Lower leg skin (tissue), 4 donors: ENCODE measurements at places on chromosomes 12 and 14.

DNA sequence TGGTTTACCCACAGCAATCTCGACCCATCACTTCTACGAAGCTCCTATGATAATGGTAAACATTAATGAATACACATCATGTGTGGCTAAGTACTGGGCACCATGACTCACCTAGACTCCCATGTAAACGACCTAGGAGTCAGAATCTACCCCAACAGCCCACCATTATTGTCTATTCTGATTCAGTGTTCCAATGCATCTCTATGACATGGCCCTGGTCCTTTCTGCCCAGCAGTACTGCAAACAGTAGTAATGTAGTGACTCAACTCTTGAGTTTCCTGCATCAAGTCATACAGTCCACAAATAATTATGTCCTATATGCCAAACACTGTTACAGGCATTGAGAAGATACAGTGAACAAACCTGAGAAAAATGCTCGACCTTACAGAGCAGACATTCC lies 14.6 kb downstream of the GTF2A1 start:
- no peak for DNase-seq

DNA sequence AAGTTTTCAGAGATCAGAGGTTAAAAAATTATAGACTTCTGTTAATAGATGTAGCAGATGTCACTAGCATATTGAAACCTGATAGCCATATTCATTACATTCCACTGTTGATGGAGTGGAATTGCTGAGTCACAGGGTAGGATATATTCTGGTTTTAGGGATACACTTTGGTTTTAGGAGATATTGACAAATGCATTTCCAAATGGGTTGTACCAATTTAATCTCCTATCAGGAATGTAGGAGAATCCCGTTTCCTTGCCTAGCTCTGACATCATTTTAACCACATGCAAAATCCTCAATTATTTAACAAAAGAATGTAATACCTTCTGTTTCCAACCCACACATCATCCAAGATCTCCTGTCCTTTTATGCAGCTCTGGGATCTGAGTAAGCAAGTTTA lies 30.7 kb upstream of the ESR2 start:
- no peak for DNase-seq

DNA sequence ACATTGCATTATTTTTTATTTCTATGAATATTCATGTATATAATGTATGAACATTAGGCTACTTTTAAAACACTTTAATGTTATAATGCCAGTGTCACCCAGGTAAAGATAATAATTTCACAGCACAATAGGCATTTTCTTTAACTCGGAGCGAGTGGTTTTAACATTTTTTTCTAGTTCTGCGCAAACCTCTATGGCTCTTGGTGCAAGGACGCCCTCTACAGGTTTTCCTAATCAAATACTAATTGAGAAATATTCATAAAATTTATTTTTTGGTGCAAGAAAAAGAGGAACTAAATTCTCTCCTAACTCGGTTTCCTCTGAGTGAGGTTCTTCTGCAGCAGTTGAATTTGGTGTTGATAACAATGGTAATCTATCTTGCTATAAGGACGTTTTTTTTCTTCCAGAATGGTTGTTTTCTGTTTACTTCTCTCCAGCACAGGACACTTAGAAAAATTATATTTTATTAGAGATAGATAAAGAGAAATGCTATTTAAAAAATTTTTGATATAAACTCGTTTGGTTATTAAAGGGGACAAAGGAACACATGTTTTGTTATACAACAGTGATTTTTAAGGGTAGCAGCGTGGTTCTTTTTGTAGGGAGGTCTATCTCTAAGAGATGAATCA lies 2.4 kb upstream of the WIF1 start:
- no peak for DNase-seq

DNA sequence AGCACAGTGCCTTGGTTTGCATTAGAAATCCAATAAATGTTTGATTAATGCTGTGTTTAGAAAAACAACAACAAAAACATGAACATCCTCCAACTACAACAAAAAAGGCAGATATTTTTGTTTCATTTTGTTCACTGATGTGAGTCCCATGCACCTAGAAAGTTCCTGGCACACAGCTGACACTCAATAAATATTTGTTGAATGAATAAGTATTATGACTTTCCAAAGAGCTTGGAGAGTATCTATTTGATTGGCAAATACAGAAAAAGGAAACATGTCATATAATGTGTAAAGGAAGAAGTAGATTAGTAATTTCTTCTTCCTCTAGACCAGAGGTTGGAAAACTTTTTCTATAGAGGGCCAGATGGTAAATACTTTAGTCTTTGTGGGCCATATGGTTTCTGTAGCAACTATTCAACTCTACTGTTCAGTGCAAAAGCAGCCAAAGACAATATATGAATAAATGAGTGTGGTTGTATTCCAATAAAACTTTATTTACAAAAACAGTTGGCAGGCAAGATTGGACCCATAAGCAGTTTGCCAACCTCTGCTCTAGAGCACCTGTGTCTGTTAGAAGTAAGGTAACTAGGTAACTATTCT lies 312.3 kb upstream of the DIO2 start:
- DNase-seq, result no peak

DNA sequence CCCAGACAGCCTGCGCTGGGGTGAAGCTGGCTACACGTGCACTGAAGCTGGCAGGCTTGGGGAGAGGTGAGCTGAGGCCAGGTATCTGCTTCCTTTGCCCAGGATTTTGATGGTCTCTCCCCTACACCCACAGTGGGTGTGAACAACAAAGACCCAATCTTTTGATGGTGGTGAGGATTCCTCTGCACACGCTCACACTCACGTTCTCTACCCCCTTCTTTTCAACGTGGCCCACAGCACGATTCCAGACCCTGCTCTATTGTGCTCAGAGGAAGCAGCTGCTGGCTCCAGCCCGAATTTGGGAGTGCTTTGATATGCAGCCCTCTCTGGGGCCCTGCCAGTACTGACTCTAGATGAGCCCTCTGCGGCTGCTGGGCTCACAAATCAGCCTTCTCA lies 4.9 kb downstream of the CD9 start:
- DNase-seq, result no peak

- DNase-seq, result no peak
Measured at GRCh38 chr12:96402061-96402460, 1.8 kb upstream of the CDK17 start.

DNA sequence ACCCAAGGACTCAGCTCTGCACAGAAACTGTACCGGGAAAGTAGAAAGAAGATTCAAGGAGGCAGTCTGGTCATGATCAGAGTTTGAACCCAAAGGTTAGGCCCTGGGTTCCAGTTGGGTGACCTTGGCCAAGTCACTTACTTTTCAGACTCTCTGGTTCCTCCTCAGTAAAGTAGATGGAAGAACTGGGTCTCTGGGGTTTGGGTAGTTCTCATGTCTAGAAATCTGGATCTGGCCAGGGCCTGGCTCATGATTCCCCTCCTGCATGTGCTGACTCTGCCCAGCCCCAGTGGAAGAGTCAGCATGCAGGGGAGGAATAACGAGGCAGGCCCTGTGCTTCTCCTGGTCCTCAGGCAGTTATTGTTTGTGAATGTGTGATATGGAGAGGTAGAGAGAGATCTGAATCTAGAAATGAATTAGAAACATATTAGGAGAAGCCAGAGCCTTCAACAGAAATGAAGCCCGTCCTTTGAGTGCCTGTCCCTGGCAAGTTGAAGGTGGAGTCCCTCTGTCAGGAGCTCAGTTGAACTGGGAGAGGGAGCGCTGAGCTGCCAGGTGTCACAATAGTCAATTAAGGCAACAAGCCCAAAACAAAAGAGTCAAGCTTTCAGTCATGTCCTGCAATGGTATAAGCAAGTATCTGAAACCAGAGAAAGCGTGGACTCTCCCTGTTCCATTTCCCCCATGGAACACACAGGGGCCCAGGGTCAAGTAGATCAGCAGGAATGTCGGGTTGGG lies 131.3 kb upstream of the HIF1A start:
- DNase-seq, result no peak

- no peak for DNase-seq
Measured at GRCh38 chr12:3364226-3364625, 126.8 kb upstream of the PRMT8 start.

- no peak for DNase-seq
Measured at GRCh38 chr14:38208618-38209562, 1.2 kb downstream of the SSTR1 start.

- DNase-seq, result no peak
Measured at GRCh38 chr12:116336542-116337065, 59.1 kb upstream of the MED13L start.

DNA sequence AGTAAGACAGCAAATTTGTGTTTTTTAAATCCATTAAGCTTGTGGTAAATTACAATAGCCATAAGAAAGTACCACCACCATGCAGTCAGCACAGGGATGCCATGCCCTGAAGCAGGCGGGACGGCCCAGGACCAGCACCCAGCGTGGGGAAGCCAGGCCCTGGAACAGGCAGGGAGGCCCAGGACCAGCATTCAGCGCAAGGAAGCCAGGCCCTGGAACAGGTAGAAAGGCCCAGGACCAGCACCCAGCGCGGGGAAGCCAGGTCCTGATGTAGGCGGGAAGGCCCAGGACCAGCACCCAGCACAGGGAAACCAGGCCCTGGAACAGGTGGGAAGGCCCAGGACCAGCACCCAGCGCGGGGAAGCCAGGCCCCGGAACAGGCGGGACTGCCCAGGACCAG lies 13.2 kb downstream of the CHFR start:
- DNase-seq, result no peak
